ENCODE measurements at places on chromosomes 7 and 10.

- no peak for DNase-seq
These were observed 2.4 kb downstream of the UBE2H start for GRCh38 chr7:129950191-129950932.

- DNase-seq, result no peak
These were observed 6.8 kb upstream of the NKX2-3 start for GRCh38 chr10:99525897-99526296.

DNA sequence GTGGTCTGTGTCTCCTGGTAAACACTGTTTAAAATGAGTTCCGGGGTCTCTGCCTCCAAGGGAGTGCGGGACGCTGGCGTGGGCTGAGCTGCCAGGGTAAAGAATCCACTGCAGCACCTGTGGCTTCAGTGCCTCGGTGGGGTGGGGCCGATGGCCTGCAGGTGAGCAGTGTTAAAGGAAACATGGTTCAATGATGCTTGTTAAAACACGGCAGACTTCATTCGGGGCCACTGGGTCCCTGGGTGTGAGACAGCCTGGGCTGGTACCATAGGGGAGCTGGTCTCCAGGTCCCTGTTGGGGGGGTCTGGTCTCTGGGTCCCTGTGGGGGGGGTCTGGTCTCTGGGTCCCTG, 24.9 kb upstream of the KNDC1 start:
- no peak for DNase-seq

DNA sequence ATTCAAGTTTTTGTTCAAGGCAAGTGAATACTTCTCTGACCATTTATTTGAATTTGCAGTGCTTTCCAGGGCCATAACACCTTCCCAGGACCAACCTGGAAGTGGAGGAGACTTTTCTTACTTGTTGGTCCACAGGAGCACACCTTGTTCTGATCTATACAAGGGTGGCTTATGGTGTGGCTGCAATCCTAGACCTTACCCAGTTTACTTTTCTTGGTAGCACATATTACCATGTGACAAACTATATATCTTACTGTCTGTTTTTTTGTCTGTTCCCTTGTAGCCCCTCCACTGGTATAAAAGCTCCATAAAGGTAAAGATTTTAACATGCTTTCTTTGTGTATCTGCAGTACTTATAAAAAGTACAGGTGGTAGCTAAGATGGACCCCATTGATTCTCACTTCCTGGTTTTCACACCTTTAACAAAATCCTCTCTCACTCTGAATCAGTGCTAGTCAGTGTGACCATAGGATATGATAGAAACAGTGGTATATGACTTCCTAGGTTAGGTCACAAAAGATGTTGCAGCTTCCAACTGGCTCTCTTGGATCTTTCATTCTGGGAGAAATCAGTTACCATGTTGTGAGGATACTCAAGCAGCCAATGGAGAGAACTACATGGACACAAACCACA, 5.6 kb upstream of the ASB4 start:
- DNase-seq, result no peak

- DNase-seq, result no peak
These were observed 12.1 kb downstream of the AP5Z1 start for GRCh38 chr7:4787541-4787940.

DNA sequence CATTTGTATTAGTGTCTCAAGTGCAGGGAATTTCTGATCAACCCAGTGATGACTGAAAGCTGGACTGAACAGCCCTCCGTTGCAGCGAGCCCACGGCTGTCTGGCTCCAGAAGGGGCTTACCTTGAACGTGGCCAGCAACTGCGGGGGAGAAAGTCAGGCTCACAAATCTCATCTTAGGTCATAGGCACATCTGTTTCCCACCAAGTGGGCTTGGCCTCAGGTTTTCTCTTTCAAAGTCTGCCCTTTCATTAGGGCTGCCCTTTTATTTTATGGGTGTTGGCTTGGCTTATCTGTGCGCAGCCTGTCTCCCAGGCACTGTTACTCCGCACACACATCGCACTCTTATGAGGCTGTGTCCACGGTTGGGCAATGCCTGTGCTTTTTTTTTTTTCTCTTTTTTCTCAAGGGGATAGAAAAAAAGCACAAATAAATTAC, 178.0 kb downstream of the JCAD start:
- DNase-seq, result no peak

Data from stimulated activated CD8-positive, alpha-beta memory T cell treated with anti-CD3 and anti-CD28 coated beads, Interleukin-12 subunit alpha, Interleukin-12 subunit beta, amount 100 ng/mL, for 4 hours (primary cell).